Stomach (tissue), 19 donors: ENCODE measurements at places on chromosomes 2 and 18. TPM values are rescaled to one million over a fixed set of nuclear protein-coding genes. Genes with fewer than 3 reads are reported as not detected.

DNA sequence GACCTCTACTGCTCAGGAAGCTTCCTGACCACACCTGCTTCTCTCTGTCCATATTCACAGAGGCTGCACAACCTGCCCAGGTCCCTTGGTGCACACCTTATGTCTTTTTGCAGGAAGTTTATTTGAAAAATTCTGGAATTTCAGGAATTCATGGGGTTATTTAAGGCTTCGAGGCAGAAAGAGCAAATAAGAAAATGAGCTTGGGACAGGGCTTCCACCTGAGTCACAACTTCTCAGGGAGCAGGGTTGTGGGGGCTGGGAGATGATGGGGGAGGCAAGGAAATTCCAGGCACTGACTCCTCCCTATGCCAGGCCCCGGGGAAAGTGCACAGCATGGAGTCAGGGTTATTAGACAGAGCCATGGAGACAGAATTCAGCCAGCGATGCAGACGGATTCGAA, 57.7 kb downstream of the INHBB start:
- H3K4me3 ChIP-seq, result no peak overlapping the region
- DNase-seq, result no peak
- H3K36me3 ChIP-seq, result no peaks in the 10 kb centered on the region
- no peaks in the 10 kb centered on the region for H3K27me3 ChIP-seq

Gene IL1B
- 7.6 TPM for total RNA-seq

DNA sequence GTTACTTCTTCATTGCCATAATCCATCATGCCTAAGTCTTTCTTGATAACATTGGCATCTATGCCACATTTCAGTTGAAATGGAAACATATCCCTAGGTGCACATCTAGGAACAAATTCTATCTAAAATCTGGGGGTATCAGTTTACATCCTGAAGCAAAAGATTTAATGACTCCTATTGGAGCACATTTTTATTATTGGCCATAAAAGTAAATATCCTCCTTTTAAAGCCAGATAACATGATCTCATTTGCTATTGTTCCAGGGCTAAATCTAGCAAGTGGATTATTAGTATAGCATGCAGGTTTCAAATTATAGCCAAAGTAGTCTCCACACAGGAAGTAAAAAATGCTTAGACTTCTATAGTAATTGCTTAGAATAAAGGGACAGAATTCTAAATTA, 193.2 kb downstream of the CDH2 start:
- no peak overlapping the region for H3K27ac ChIP-seq
- no peak overlapping the region for H3K4me3 ChIP-seq
- no peak for DNase-seq
- no peaks in the 10 kb centered on the region for H3K4me1 ChIP-seq

Gene ANTXR1
- total RNA-seq, result 13.4 TPM

- no peak for DNase-seq
- H3K27ac ChIP-seq, result no peak overlapping the region
Measured at GRCh38 chr18:68121308-68121707, 593.6 kb downstream of the TMX3 start.

DNA sequence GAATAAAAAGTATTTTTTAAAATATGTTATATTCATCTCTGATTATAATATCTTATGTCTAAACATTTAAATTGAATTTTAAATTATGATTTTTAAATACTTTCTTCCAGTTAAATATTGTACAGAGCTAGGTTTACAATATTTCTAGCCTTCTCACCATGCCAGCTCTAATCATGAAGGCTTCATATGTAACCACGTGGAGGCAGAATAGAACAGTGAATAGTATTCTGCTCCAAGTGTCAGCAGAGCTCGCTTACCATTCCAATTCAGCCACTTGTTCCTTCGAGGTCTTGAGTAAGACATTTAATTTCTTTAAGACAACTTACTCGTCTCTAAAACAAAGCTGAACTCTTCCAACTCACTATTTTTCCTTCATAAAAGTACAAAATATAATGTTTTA, 871.8 kb downstream of the SUCLG1 start:
- no peaks in the 10 kb centered on the region for H3K36me3 ChIP-seq
- no peak overlapping the region for H3K4me3 ChIP-seq
- H3K27me3 ChIP-seq, result no peaks in the 10 kb centered on the region
- no peak for DNase-seq

Gene CCDC85A
- 3.8 TPM for total RNA-seq

DNA sequence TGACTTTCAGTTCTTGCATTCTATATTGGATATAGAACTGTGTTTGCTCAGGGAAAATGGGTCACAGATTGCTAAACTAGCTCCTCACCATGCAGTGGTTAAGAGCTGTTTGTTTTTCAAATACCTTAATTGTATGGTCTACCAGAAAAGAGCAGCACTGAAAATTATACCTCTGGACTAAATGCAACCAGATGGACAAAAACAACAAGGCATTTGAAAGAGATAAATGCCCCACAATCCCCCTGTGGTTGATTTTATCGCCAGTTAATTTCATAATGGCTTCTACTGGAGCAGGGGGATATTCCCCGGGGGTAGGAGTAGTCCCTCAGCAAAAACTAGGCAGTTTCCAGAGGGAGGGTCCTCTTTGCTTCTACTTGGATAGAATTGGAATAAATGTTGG, 267.9 kb upstream of the TNP1 start:
- no peaks in the 10 kb centered on the region for H3K36me3 ChIP-seq
- H3K4me3 ChIP-seq, result no peak overlapping the region
- H3K4me1 ChIP-seq, result no peaks in the 10 kb centered on the region
- DNase-seq, result no peak
